ENCODE measurements at places on chromosomes 4 and X.
A peak's percentile ranks its signal among the peaks of the same experiment; 100 is the strongest.

DNA sequence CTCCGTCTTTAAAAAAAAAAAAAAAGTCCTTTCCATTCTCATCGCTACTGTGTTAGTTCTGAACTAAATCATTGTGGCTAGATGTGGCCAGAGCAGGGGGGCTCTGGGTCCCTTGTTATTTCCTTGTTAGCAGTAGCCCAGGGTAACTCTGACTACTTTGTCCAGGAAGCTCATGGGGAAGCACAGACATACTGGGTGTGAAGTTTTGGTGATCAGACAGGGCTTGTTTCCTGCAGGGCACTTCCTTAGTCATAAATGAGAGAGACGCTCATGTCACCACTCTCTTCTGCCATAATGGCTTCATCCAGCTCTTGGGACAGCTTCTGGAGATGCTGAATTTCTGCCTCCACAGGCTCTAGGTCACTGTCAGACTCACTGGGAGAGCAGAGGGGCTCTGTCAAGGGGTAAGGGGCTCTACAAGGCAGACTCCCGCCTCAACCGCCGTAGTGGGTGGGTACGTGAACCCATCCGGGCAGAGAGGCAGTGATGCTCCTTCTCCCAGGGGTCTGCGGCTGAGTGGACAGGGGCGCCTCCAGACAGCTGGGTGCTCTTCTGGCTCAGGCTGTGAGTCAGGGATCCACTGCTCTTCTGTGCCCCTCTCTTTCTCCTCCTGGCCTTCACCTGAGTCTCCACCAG is 12.9 kb downstream of the STIM2 start:
- peak; percentile 77 for DNase-seq

GRCh38 chrX:15694941-15695451 is 30.4 kb upstream of the CLTRN start:
- DNase-seq, result no peak

DNA sequence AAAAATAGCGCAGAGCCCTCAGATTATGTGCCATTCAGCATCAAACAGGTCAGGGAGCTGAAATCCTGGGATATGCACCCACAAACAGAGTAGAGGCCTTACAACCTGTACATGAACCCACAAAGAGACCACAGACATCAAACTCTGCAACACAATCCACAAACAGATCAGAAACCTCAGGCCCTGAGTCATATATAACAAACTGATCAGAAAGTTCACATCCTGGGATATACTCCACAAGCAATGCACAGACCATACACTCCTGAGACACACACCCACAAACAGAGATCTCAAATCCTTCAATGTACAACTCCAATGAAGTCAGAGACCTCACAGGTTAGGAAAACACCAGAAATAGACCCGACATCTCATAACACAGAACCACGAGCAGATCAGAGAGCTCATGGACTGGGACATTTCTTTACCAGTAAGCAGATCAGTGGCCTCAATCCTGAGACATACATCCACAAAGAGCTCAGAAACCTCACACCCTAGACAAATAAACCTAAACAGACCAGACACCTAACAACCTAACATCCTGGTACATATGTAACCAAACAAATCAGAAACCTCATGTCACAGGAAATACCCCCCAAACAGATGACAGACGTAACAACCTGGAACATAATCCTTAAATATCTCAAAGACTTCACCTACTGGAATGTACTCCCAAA is 24.2 kb downstream of the SUV39H1 start:
- no peak for DNase-seq

GRCh38 chr4:148333265-148333664 is 108.9 kb downstream of the NR3C2 start:
- no peak for DNase-seq

DNA sequence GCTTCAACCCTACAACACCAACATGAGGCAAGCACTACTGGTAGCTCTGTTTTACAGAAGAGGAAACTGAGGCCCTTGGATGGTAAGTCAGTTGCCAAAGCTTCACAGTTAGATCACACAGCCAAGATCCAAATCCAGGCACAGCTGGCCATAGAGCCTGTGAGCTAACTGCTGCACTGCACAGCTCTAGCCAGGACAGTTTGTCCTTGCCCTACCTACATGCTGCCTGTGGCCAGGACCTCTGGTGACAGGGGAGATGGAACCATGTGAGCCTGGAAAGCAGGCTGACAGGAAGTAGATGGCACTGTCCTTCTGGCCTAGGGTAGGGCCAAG is 257.8 kb downstream of the FBXW7 start:
- DNase-seq, result no peak

GRCh38 chr4:10460313-10461047 is 3.3 kb upstream of the ZNF518B start:
- peak; percentile 76 for DNase-seq

GRCh38 chrX:100979881-100980607 is 10.5 kb downstream of the ARL13A start:
- peak; percentile 4 for DNase-seq

DNA sequence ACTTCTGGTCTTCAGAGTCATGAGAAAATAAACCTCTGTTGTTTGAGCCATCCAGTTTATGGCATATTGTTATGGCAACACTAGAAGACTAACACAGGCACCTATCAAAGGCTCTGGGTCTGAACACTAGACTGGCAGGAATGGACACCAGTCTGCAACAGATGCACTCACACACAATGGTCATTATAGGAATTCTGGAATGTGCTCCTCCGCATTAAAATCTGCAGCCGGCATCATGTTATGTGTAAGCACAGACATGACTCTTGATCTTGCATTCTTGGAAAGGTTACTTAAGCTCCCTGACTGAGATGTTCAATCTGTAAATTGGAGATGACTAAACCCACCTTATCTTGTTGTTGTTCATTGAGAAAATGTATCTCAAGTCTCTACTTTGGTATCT is 112.3 kb upstream of the ZNF518B start:
- DNase-seq, result no peak

GRCh38 chrX:144717682-144718081 is 529.6 kb upstream of the SPANXN1 start:
- DNase-seq, result no peak

DNA sequence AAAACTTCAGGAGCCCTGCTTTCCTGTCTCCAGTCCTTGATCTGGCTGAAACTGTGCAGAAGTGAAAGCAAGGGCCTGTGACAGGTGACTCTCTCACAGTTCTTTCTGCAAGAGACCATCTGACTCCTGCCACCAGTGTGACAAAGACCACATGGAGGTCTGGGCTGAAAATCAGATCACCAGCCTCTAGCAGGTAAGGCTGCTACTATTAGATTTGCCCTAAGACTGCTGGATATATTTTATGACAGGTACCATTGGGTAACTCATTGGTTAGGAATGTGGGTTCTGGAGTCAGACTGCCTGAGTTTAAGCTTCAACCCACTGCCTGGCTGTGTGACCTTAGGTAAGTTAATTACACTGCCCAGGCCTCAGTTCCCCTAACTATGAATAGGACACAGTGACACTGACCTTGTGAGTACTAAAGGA is 163.3 kb upstream of the SLC7A11 start:
- DNase-seq, result no peak

DNA sequence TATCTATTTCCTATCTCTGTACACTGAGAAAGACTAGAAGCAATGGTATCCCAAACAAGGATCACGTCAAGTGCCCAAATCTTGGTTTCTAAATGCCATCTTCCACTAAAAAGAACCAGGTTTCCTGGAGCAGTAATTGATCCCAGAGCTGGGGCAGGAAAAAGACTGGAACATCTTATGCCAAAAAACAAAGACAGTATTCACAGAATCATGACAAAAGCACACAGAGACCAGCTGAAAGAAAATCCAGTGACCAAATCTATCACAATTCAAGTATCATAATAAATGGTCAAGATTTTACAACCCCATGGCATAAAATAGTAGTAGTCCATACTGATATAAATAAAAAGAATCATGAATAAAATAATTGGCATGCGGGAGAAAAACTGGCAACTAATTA is 44.9 kb downstream of the CENPC start:
- no peak for DNase-seq

- no peak for DNase-seq
These were observed 41.0 kb upstream of the MAB21L2 start for GRCh38 chr4:150540959-150541360.

DNA sequence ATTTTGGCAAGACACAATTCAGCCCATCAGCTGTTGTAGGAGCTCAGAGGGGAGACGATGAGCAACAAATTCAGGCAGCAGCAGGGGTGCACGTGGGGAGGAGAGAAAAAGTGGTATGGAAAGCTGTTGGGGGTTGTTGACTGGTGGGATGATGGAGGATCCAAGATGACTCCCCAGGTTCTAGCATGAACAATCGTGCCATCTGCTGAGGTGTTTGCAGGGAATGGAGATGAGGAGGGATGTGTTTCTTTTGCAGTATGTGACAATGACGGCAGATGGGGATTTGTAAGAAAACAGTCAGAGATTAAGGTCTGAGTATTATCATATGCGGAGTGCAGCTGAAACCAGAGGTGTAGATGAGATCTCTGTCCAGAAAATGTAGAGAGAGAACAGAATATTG is 63.3 kb downstream of the SEL1L3 start:
- no peak for DNase-seq

GRCh38 chr4:106953036-106953705 is 82.9 kb downstream of the DKK2 start:
- DNase-seq, result no peak

DNA sequence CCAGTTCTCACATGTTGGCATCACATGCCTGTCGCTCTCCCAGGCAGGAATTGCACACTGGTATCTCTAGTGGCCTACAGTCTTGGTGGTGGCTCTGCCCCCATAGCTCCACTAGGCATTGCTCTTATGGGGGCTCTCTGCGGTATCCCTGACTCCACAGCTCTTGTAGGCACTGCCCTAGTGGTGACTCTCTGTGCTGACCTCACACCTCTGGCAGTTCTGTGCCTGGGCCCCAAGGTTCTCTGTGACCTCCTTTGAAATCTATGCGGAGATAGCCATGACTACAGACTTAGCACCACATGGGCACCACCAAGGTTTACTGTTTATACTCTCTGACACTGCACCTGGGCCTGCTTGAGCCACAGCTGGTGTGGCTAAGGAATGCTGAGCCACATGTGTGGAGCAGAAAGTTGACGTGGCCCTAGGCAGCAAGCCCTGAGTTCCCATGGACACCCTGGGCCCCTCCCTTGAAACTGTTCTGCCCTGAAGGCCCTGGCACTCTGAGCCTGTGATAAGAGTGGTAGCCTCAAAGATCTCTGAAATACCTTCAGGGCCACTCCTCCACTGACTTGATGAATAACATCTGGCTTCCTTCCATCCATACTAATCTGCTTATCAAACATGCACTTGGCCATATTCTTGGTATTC is 8.0 kb downstream of the SLC9B1 start:
- DNase-seq, result no peak

GRCh38 chr4:119752936-119753335 is 124.3 kb upstream of the PDE5A start:
- DNase-seq, result no peak

DNA sequence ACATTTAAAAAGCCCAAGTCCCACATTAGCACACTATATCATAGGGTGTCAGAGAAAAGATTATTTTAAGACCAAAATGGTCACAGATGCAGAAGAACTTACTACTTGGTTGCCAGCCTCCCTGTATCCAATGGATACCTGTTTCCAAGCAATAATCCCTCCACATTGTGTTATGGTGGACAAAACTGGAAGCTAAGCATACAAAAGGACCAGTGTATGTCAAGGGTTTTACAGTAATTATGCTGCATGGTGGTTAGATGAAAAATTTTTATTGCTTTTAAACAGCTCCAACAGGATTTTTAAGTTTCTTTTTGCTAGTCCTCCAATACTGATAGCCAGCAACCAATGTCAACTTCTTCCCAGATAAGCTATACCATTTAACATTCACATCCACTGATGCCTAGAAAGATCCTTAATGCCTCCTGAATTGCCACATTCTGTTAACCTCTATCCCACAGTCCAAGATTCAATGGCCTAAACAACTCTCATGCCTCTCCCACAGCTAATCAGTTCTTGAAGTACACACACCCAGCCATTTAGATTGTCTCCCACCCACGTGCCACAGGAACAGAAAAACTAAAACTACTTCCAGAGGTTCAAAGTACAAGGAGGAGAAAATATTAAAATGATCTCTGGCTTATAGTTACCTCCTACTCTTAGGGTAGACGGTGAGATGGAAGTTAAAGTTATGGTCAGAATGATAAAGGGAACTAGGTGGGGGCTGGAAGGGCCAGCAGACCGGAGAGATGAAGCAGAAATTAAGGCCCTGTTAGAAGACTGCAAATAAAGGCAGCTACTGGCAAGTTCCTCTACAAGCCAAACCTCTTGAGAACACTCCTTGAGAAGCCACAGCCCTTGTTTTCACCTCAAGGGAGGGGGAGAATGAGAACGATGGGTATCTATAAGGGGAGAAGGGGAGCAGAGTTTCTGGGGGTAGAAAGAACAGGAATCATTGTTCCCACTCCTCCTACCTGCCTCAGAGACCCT is 5.5 kb downstream of the MED14 start:
- no peak for DNase-seq

DNA sequence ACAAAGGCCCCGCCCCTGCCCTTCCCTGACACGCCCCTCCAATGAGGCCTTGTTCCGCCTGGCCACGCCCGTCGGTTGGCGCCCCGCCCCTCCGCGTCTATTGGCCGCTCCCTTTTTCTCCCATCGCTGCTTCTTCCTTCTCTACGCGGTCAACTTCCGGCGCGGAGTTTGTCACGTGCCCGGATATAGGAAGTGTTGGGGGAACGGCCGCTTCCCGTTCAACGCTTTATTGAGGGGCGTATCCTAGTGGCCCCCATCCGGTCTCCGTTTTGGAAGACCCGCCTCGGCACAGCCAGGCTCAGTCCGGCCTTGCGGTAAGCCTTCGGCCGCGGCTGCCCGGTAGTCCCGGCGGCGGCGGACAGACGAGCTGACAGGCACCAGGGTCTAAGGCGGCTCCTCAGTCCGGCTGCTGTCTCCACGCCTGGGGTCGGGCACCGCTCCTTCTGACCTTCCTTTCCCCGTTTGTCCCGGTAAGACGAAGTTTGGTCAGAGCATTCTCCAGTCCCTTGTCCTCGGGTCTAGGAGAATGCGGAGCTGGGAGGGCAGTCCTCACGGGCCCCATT is at the start of gene EXOC1:
TSS of gene EXOC1 (plus strand) at position 165 of the 563 bp plus-strand sequence. CDS start 4,676 bp downstream, outside the sequence.
- DNase-seq, result peak; percentile 99

GRCh38 chr4:28225050-28225449 is 1364.4 kb downstream of the STIM2 start:
- no peak for DNase-seq

DNA sequence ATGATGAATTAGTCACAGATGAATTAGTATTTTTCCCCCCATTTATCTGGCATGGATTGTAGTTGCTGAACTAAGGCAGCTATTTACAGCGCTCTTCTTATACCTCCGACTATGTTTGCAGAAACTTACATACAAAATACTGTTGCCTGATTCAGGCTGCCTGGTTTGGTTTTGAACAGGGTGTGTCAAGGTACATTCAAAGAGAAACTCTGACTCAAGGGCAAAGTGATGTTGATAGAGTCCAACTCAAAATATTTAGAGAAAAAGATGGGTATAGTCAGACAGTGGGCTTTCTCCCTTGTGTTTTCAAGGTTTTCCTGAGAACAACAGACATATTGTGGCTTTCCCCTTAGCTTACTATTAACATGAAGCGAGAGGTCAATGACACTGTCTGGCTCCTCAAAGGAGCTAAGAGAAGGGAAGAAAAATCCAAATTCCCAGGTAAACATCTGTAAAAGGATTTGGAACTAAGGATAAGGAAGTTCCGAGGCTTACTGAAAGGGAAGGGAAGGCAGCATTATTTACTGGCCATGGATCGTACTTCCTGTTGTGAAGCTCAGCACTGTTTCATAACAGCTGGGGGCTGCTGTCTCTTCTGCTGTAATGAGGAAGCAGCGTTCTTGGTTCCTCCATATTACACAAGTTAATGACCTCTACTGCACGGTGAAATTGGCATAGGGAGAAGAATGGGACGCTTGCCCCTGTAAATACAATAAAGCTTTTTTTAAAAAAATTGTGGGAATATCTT is 30.9 kb downstream of the FAM9C start:
- peak; percentile 38 for DNase-seq
